ENCODE measurements at places on chromosomes 3 and 15.

DNA sequence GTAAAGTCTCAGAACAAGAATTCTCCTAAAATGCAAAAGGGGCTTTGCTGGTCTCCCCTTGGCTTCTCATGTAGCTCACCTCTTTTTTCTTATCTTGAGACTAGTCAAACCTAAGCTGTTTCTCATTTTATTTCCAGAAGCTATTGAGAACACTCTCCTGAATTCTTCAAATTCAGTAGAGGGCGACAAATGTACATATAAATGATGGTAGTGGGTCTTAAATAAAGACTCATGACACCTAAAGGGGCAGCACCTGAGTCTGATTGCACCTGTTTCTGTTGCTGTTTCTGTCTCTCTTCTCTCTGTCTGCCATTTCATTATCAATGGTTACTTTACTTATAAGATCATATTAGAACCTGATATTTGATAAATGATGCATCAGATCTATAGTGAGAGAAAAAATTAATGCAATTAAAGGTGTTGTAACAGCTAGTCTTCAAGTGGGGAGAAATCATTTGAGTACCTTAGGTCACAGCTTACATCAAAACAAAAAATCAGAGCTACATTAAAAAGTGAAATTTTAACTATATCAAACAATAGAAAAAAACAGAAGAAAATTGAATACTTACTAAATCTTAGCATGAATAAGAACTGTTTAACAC lies 7.0 kb downstream of the ADIPOQ start:
- peak; percentile 31 for DNase-seq

- no peak for DNase-seq
Observed at GRCh38 chr3:32435911-32436815, 44.5 kb downstream of the CMTM7 start.

DNA sequence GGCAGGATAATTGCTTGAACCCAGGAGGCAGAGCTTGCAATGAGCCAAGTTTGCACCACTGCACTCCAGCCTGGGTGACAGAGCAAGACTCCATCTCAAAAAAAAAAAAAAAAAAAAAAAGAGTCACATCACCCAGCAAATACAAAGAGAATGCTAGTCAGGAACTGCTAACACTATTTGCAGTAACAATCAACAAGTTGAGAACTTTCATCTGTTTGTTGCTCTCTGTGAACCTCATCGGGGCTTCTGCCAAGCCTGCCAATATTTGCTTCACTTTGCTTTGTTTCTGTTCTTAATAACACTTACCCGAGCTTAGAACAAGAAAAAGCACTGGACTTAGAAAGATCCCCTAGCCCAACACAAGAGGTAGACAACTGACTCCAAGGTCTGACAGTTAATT lies 76.9 kb downstream of the PLCH1 start:
- DNase-seq: no peak

DNA sequence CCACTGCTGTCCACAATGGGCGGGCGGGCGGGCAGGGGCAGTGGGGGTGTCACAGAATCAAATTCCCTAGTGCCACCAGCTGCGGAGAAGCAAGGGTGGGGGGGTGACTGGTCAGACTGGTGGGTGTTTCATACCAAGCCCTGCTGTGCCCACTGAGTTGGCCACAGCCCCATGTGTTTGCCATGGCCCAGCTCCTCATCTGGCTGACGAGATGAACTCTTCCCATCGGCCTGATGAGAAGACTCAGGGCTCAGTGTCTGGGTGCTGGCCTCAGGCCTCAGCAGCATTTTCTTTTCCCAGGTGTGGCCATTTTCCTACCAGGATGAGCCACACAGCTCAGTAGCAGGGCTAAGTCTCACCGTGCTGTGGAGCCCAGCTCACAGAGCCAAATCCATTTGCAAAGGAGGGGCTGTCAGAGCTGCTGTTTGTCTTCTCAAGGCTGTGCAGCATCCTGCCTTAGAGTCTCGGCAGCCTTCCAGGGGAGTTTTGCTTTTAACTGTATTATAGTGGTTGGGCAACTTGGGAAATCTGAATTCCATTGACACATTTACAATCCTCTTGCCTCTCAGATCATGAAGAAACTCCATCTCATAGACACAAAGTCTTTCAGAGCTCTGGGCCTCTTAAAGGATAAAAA lies 176.8 kb downstream of the ABHD5 start:
- no peak for DNase-seq

- DNase-seq: no peak
Observed at GRCh38 chr3:158395421-158395820, 175.6 kb upstream of the MLF1 start.

DNA sequence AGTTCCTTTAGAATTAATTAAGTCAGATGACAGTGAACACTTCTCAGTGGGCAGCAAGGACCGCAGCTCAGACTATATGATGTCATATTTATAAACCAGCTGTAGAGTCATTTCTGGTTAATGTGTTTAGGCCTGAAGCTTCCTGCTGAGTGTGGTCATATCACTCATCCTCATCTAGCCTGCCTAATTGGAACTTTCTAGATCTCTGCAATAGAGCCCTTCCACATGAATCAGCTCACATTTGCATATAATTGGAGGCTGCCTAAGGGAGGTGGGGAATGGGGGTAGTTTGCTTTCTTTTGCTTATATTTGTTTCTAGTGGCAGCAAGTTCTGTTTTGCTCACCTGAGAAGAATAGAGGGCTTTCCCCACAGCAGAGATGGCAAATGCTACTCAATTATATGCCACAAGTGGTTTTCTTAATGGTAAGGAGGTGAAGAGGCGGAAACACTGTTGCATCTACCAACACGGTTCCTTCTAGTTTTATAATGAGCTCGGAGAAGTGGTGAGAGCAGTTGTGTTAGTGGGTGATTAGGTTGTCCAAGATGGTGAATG lies 148.1 kb downstream of the KLHL25 start:
- DNase-seq: peak; percentile 78

- DNase-seq: no peak
Observed at GRCh38 chr3:33858131-33858530, 59.7 kb downstream of the PDCD6IP start.

DNA sequence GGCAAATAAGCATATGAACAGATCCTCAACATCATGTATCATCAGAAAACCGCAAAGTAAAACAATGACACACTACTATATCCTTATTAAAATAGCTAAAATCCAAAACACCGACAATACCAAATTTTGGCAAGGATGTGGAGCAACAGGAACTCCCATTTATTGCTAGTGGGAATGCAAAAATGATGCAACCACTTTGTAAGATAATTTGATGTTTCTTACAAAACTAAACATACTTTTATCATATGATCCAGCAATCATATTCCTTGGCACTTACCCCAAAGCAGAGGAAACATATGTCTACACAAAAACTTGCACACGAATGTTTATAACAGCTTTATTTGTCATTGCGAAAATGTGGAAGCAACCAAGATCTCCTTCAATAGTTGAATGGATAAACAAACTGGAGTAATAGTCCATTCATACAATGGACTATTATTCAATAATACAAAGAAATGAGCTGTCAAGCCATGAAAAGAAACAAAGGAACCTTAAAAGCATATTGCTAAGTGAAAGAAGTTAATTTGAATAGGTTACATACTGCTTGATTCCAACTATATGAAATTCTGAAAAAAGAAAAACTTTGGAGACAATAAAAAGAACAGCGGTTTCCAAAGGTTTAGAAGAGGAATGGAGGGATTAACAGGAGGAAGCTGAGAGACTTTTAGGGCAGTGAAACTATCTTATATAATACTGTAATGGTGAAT lies 172.0 kb downstream of the VPS13C start:
- no peak for DNase-seq

- peak; percentile 3 for DNase-seq
Observed at GRCh38 chr3:62558549-62559112, 185.3 kb upstream of the FEZF2 start.

DNA sequence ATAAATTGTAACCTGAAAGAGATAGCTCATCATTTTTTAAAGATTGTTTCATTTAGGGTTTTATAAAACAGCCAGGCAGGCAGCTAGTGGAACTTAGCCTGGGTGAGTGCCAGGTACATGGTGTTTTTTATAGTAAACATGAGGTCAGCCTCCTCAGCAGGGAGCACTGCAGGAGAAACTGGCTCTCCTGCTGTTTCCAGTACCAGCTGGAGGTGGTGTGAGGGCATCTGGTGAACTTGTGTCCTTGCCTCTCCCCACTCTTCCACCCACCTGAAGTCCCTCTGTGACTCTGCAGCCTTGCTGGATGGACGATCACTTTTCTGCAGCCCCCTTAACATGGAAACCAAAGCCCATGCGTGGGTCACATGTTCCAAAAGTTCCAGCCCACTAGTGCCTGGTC lies 128.4 kb downstream of the FAM174B start:
- no peak for DNase-seq

- no peak for DNase-seq
Observed at GRCh38 chr3:13161021-13161759, 88.0 kb upstream of the IQSEC1 start.

GRCh38 chr15:57527382-57528091 lies 64.2 kb upstream of the MYZAP start:
- DNase-seq: peak; percentile 72

- no peak for DNase-seq
Observed at GRCh38 chr15:42093966-42094365, 396 bp downstream of the PLA2G4D start.

DNA sequence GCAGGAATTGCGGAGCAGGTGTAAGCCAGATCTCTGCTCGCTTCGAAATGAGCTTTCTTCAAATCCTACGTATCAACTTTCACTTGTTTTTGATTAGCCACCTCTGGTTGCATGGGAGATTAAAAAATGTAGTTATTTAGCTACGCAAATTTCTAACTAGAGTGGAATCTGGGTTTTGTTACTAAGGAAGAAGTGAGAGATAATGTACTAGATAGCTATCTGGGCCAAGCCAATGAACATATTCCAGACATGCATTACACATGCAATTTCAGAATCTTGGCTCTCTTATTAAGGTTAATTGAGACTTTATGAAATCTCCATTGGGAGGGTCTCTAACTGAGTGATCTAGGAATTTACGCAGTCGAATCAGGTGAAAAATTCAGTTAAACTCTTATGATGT lies 765.7 kb downstream of the DIPK2A start:
- DNase-seq: no peak

DNA sequence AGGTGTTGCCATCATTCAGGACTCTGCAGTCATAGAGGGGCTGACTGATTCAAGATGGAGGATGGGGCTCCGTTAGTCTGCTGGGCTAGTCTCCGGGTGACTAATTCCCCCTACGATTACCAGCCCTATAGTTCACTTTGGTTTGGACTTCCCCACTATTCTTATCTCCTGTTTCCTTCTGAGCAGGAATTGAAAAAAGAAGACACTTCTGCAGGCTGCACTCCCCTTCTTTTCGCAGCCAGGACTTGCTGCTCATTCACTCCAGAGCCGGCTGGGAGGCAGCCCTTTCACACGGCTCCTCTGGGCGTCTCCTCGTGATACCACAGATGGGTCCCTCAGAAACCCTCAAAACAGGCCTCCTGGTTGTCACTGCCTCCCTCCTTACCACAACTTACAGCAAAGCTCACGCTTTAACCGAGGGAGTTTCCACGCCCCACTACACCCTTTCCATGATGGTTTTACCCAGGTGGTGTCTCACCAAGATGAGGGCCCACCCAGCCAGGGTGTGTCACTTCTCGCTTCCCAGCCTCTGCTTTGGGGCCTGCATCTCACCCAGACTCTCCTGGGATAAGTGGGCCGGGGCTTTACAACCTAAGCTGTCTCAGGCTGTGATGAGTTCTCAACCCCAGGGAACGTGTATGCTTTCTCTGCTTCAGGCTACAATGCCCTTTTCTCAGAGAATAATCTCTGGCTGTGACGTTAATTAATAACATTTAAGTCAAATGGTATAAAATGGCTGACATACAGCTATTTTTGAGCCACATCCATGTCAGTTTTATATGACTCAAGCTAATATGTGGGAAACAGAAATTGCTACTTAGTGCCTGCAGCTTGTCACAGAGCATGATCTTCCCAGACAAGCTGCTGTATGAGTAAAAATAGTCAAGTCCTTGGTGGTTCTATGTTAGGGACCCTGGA lies 11.9 kb downstream of the CX3CR1 start:
- DNase-seq: peak; percentile 86

- DNase-seq: no peak
Observed at GRCh38 chr3:99902091-99902490, 84.4 kb downstream of the CMSS1 start.

GRCh38 chr3:152416808-152417580 lies 148.3 kb downstream of the MBNL1 start:
- no peak for DNase-seq

GRCh38 chr15:63491116-63491827 lies 13.1 kb upstream of the USP3 start:
- peak; percentile 93 for DNase-seq

- no peak for DNase-seq
Observed at GRCh38 chr3:112759210-112759609, 87.5 kb downstream of the CD200R1L start.

GRCh38 chr15:98147415-98147814 lies 186.9 kb downstream of the ARRDC4 start:
- DNase-seq: peak; percentile 35

DNA sequence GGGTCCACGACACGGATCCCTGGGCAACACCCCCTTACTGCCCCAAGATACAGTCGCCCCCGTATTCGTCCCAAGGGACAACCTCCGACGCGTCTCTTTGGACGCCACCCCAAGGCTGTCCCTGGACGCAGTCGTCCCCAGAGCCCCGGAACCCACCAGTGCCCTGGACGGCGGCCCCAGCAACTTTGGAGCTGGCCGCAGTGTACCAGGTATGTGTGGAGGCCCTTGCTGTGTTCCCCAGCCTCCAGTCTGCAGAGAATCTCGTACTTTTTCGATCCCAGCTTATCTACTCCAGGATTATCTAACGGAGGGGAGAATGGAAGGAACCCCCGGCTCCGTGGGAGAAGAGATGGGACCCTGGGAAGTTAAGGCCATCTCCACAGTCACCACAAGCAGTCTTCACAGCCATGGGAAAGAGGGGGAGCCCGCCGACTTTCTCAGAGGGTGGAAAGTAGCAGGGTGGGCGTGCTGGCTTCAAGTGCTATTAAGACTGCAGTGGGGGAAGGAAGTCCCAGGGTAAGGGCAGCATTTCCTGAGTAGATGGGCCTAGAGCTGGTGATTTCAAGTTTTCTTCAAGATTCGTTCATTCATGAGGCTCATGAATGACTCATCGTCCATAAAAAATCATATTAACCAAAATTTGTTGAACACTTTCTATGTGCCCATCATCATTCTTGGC lies 1.1 kb downstream of the MESP2 start:
- DNase-seq: peak; percentile 39

DNA sequence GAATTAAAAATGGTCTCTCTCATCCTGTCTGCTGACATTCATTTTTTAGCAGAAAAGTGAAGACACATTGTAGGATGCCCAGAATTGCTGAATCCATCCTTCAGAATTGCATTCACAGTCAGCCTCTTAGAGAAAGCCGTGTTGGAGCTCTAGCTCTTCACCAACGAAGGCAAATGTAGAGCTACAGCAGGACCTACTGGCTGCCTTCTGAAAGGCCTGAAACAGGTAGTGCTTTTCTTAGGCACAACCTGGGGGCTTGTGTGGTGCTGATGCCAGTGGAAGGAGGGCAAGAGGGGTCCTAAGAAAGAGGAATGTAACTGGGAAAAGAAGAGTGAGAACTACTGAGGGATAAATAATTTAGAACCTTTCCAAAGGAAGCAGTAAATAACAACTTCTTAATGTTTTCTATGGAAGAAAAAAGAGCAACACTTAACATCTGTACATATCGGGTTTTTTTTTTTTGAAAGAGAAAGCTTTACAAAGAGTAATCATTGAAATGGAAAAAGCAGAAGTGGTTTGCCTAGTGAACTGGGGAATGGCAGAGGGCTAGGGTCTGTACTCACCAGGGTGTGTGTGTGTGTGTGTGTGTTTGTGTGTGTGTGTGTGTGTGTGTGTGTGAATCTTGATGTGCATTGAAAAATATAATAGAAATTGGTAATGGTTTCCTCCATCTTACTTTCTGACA lies 297.8 kb downstream of the SATB1 start:
- peak; percentile 37 for DNase-seq

- DNase-seq: peak; percentile 57
Observed at GRCh38 chr15:79872358-79873017, 24.3 kb downstream of the MTHFS start.

- no peak for DNase-seq
Observed at GRCh38 chr3:57006949-57007419, 53.5 kb upstream of the SPATA12 start.

All from suppressor macrophage treated with lipopolysaccharide for 1 hour (primary cell).